HCT116 (cell line): ENCODE measurements at places on chromosomes 13 and 19.

- DNase-seq: no peak
These were observed 3.1 kb upstream of the C13orf46 start for GRCh38 chr13:113976711-113977684.

DNA sequence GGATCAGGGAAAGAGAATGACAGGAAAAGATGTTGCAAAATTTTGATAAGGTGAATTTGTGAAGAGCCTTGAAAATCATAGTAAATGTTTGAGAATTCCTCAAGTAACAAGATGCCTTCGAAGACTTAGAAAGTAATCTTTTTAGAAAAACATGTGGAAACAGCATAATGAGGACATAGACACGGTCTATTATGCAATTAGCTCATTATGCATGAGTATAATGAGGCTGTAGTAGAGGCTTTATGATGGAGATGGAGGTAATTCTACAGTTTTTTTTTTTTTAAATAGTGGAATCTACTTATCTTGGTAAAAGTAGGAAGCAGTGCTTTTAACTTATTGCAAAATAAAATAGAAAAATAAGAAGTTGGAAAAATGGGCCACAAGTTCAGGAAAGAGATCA lies 1329.1 kb upstream of the SPRY2 start:
- DNase-seq: no peak

DNA sequence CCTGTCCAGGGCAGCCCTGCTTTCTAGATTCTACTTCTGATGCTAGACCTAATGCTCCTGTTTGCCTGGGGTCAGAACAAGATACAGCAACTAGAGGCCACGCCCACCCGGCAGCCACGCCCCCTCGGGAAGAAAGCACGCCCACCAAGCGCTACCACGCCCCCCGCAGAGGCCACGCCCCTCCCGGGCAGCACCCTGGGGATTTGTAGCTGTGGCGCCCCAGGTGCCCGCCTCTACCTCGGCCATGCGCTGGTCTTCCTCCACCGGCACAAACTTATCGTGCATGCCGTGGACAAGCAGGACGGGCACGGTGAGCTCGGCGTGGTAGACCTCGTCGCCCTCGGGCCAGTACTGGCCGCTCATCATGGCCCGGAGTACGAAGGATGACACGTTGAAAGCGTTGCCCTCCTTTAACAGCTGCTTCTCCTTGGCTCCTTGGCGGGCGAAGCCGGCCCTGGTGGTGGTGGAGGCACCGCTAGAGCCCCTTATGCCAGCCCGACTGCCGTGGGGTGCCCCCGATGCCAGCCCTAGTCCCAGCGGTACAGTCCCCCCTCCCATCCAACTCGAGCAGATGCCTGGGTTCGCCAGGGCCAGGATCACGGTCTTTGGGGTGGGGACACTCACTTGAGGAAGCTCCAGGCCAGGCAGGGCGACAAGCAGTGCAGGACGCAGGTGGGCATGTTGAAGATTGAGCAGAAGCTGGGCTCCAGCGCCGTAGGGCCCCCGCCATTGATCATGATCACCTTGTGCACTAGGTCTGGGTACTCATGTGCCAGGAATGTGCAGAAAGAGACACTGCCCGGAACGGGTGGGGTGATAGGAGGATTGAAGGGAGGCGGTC lies 9.0 kb downstream of the ABHD8 start:
- no peak for DNase-seq

DNA sequence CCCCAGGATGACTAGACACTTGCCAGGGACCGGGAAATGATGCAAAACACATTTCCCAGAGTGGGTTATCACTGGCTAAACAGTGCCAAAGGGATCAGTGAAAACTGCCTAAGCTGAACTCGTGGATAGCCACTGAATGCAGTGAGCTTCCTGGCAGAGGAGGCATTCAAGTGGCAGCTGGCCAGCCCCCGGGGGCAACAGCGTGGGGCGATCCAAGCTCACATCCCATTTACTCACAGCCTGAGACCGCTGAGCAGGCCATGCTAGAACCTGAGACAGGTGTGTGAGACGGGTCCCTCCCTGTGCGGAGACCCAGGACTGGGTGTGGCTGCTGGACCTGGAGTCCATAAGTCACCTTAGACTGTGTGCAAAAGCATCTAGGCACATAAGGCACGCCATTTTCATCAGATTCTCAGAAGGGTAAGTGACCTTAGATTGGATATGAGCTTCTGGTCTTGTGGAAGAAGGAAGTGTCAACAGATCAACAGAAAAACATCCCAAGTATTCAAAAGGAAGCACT lies 51.9 kb upstream of the SLC15A1 start:
- DNase-seq: no peak

- DNase-seq: no peak
These were observed 12.4 kb downstream of the ATP12A start for GRCh38 chr13:24692561-24692960.

DNA sequence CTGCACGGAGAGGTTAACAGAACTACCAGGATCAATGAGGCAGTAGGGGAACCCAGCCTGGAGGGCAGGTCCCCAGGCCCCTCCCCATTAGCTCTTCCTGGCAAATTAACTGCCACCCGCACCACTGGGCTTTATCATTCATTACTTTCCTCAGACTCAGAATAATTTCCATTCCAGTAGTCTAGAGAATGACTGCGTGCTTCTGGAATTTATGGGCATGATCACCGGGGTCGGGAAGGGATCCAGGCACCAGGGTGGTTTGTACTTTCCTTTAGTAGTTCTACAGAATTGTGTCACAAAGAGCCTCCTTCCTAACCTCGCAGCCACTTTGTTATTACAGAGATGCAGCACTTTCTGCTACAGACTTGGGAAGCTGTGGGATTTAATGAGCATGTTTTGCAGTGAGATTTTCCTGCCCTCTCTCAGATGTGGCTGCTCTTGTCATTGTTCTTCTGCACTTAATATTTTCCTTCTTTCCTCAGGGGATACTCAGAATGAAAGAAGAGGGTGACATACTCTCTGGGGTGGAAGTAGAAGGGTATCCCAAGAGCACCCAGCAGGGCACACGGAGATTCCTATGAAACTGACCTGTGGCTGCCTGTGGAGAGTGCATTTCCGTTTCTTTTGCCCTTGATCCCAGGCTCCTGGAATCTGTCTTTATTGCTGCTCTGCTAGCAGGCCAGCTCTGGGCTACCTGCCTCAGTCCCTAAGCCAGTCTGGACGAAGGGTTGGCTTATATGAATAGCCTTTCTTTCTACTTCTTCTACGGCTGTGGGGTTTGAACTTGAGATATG lies 285.0 kb upstream of the SLC10A2 start:
- DNase-seq: no peak

DNA sequence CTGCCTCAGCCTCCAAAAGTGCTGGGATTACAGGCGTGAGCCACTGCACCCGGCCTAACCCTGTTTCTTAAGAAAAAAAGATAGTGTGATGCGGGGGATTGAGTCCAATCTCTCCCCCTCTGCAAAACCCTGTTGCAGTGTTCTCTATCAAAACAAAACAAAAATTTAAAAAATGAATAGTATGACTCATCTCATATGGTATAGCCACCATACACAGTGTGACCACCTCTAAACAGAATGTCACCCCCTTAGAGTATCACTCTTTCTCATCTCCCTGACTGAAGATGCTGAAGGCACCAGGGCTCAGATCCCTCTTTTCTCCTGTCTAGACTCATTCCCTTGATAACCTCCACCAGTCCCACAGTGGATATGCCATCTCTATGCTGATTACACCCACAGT lies 6.8 kb upstream of the ERF start:
- DNase-seq: no peak

- no peak for DNase-seq
These were observed 60.9 kb downstream of the KLF12 start for GRCh38 chr13:74073274-74073673.

DNA sequence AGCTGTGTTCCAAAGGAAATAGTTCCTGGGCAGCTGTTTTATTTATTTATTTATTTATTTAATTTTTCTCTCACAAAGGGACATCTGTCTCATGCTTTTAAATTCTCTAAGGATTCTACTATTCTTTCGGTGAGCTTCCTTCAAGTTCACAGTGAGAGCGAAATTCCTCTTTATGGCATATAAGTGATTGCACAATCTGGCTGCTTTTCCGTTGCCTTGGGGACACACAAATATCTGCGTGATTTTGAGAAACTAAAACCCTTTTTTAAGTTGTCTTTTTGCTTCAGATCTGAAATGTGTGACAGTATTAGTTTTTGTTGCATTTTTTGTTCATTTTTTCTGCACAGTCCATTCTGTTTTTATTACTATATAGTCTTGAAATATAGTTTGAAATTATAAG lies 19.2 kb downstream of the ZNF486 start:
- no peak for DNase-seq

GRCh38 chr13:108533842-108534241 lies 95.6 kb upstream of the MYO16 start:
- no peak for DNase-seq

GRCh38 chr13:92564942-92565341 lies 661.7 kb upstream of the GPC6 start:
- no peak for DNase-seq

DNA sequence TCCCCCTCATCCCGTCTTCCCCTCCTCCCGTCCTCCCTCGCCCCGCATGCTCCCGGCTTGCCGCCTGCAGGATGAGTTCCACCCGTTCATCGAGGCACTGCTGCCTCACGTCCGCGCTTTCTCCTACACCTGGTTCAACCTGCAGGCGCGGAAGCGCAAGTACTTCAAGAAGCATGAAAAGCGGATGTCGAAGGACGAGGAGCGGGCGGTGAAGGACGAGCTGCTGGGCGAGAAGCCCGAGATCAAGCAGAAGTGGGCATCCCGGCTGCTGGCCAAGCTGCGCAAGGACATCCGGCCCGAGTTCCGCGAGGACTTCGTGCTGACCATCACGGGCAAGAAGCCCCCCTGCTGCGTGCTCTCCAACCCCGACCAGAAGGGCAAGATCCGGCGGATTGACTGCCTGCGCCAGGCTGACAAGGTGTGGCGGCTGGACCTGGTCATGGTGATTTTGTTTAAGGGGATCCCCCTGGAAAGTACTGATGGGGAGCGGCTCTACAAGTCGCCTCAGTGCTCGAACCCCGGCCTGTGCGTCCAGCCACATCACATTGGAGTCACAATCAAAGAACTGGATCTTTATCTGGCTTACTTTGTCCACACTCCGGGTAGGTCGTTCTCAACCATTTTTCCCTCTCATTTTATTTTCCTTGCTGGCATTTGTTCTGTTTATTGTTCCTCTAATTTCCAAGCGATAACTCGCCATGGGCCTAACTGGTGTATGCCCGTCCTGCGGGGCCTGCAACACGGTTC lies 29.8 kb downstream of the NFIX start:
- DNase-seq: no peak

GRCh38 chr13:109870696-109871370 lies 84.5 kb upstream of the IRS2 start:
- no peak for DNase-seq

GRCh38 chr19:48656840-48657474 lies 11.0 kb upstream of the CA11 start:
- no peak for DNase-seq

DNA sequence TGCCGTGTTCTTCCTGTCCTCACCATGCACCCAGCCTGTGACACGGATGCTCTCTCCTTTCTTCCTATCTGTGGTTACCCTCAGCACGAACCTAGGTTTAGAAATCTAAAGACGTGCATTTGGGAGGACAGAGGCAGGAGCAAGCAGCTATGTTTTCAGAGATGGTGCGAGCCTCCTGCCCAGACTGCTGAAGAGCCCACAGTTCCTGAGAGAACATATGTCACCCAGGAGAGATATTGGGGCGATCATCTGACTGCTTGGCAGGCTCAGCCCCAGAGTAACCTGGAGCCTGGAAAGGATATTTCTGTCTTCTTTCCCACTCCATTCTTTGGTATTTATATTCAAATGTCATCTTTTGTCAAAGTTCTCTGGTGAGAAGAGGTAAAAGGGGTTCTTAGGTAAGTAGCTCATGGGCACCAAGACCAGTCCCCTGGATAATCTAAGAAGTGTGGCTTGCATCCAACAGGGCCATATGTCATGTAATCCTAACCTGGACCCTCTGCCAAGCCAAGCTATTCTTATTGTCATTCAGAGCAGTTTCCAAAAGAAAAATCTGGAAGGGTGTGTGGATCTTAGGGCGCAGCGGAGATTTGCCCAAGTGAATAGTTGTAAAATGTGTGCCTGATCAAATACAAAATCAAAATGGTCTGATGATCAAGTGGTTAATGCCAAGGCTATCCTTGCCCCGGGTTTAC lies 59.5 kb downstream of the FGF9 start:
- DNase-seq: no peak

- no peak for DNase-seq
These were observed 16.0 kb upstream of the TPM4 start for GRCh38 chr19:16060294-16060693.

- DNase-seq: peak; percentile 18
These were observed 471 bp downstream of the FUT1 start for GRCh38 chr19:48751845-48752495.

- DNase-seq: peak; percentile 65
These were observed 25.1 kb downstream of the SIPA1L3 start for GRCh38 chr19:37931881-37932655.

DNA sequence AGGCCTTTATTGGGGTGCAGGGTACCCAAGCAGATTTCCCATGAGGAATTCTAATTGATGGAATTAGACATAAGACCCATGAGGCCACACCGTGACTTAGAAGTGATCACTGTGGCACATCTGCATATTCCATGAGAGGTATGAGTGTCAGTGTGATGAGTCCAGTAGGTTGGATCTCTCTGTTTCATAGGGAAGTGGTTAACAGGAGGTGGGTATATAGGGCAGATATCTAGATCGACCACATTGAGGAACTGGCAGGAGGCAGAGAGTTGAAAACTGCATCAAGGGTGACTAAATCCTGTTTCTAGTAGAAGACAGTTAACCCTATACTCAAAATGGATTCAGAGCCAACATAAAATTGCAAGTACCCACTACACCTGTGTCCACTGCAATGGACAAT lies 68.6 kb upstream of the MIR17HG start:
- DNase-seq: no peak

DNA sequence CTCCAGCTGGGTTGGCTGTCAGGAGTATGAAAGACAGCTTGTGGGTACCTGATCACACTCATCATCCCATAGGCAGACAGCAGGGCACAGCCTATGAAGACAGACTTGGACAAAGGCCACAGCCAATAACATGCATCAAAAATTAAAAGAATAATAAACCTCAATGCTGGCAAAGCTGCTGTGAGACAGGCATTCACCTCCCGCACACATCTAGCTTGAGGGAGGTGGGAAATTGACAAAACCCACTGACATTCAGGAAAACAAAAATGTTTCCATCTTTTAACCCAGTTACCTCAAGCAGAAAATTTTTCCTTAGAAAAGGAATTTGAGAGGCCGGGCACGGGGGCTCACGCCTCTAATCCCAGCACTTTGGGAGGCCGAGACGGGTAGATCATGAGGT lies 14.4 kb downstream of the IL12RB1 start:
- no peak for DNase-seq

GRCh38 chr13:81283561-81283960 lies 942.6 kb upstream of the SPRY2 start:
- DNase-seq: no peak
